Mesothelial cell of epicardium (in vitro differentiated cells): ENCODE measurements at places on chromosomes 13 and 19. TPM values are rescaled to one million over a fixed set of nuclear protein-coding genes. Genes with fewer than 3 reads are reported as not detected.

The MTUS2 gene
- total RNA-seq, result 1.4 to 1.9 TPM (median 1.4 TPM) in 3 replicates

The RPS15 gene
- 1,014 to 1,040 TPM (median 1,034 TPM) in 3 replicates for total RNA-seq

The GPR12 gene
- total RNA-seq, result not detected in 3 replicates

The S1PR4 gene
- total RNA-seq, result not detected in 3 replicates

The YJEFN3 gene
- 19.0 to 22.6 TPM (median 20.7 TPM) in 3 replicates for total RNA-seq

The TYROBP gene
- total RNA-seq, result not detected in 3 replicates

The CRTC1 gene
- 29.5 to 31.9 TPM (median 29.5 TPM) in 3 replicates for total RNA-seq

The ZNF584 gene
- 12.0 to 16.4 TPM (median 15.3 TPM) in 3 replicates for total RNA-seq

The ASPDH gene
- total RNA-seq, result 0.70 TPM in 1 of 3 replicates, not detected in the others

The CGB5 gene
- total RNA-seq, result 3.7 to 5.7 TPM (median 5.7 TPM) in 3 replicates

- no peak overlapping the region for H3K27ac ChIP-seq
- DNase-seq, result no peak
- H3K4me1 ChIP-seq, result peaks cover 5% of the 10 kb centered on the region
These were observed 126.1 kb upstream of the MCF2L start for GRCh38 chr13:112842931-112843391.

DNA sequence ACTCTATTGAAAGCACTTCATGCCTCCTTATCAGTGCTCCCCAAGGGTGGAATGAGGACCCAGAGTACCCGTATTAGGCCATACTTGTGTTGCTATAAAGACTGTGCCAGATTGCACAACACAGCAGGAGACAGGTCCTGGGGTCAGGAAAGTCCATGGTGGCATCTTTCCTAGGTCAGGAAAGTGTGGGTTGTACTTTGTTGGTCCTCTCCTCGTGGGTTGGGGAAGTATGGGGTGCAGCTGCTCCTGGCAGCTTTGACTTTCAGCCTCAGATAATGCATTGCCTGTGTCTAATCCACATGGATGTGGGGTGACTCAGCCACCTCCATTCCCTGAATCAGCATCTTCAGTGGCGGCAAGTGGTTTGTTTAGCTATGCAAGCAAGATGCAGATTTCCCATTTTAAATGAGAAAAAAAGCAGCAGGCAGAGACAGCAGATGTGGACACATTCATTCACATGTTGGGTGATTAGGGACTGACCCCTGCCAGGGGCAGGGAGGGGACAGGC, 8.4 kb upstream of the CYP2B6 start:
- H3K27ac ChIP-seq, result no peak overlapping the region
- no peaks in the 10 kb centered on the region for H3K4me1 ChIP-seq
- no peak overlapping the region for H3K4me3 ChIP-seq

- H3K4me3 ChIP-seq, result no peak overlapping the region
- no peak for DNase-seq
- no peaks in the 10 kb centered on the region for H3K27me3 ChIP-seq
- no peak overlapping the region for H3K27ac ChIP-seq
- H3K36me3 ChIP-seq, result peaks cover 4% of the 10 kb centered on the region
These were observed 967.4 kb downstream of the EFNB2 start for GRCh38 chr13:105567951-105568525.

GRCh38 chr19:5578097-5578846, 10.5 kb upstream of the TINCR start:
- no peaks in the 10 kb centered on the region for H3K36me3 ChIP-seq
- H3K27ac ChIP-seq, result no peak overlapping the region
- H3K27me3 ChIP-seq, result no peaks in the 10 kb centered on the region

DNA sequence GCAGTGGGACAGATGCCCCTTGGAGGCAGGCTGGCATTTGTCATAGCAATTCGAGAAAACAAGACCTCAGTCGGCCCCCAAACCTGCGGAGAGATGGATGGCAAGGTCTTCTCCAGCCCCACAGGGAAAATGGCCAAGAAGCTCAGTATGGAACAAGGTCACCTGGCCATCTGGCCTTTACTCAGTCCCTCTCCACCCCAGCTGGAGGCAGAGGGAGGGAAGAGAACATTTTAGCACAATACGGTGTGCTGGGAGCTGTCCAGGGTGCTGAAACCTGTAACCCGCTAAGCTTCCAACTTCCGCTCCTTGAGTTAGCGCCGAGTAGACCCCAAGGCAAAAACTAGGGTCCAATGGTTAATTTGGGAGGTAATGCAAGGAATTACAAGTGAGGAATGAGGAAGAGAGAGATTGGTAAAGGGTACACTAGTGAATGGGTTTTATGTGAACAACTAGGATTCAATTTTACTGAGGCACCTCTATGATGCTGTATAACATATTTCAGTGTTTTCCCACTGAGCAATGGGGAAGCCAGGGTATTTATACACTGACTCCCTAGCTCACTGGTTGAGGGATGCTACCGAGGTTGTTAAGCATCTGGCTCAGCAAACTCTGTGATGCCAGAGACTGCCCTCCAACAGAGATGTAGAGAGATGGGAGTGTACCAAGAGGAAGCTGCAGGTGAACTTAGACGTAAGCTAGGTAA, 64.3 kb downstream of the CACNA1A start:
- no peak overlapping the region for H3K4me3 ChIP-seq
- no peaks in the 10 kb centered on the region for H3K36me3 ChIP-seq
- H3K4me1 ChIP-seq, result no peaks in the 10 kb centered on the region
- no peaks in the 10 kb centered on the region for H3K27me3 ChIP-seq
- DNase-seq, result peak; percentile 63

DNA sequence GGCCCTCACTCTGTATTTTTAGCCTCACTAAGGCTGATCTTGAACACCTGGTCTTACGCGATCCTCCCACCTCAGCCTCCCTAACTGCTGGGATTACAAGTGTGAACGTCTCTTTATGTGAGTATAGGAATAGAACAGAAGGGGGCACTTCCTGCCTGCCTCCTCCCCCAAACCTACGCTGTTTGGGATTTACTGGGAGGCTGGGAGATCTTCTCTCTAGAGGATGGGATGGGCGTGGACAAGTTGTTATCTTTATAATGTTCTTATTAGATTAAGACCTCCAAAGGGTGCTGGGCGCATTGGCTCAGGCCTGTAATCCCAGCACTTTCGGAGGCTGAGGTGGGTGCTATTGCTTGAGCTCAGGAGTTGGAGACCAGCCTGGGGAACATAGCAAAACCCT, 2.9 kb upstream of the CSNK1G2 start:
- DNase-seq, result no peak
- peaks cover 16% of the 10 kb centered on the region for H3K4me1 ChIP-seq
- H3K27me3 ChIP-seq, result no peaks in the 10 kb centered on the region
- no peaks in the 10 kb centered on the region for H3K36me3 ChIP-seq
- H3K27ac ChIP-seq, result no peak overlapping the region

GRCh38 chr19:33849551-33850147, 53.0 kb downstream of the KCTD15 start:
- H3K4me3 ChIP-seq, result no peak overlapping the region
- peaks cover 2% of the 10 kb centered on the region for H3K27me3 ChIP-seq
- no peaks in the 10 kb centered on the region for H3K4me1 ChIP-seq
- no peaks in the 10 kb centered on the region for H3K36me3 ChIP-seq
- no peak overlapping the region for H3K27ac ChIP-seq

DNA sequence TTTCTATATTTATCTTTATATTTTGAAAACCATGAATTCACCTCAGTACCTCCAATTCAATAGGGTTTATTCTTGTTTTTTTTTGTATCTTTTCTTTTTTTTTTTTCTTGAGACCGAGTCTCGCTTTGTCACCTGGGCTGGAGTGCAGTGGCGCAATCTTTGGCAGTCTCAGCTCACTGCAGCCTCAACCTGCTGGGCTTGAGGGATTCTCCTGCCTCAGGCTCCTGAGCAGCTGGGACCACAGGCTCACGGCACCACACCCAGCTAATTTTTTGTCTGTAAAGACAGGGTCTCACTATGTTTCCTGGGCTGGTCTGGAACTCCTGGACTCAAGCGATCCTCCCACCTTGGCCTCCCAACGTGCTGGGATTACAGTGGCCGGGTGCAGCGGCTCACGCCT, 23.1 kb upstream of the EVI5L start:
- no peak overlapping the region for H3K27ac ChIP-seq
- H3K4me1 ChIP-seq, result no peaks in the 10 kb centered on the region
- no peak for DNase-seq
- no peaks in the 10 kb centered on the region for H3K27me3 ChIP-seq
- H3K4me3 ChIP-seq, result no peak overlapping the region
- peaks cover 3% of the 10 kb centered on the region for H3K36me3 ChIP-seq

GRCh38 chr13:54433493-54434206, 1405.0 kb downstream of the OLFM4 start:
- no peak overlapping the region for H3K27ac ChIP-seq
- H3K36me3 ChIP-seq, result no peaks in the 10 kb centered on the region
- no peak overlapping the region for H3K4me3 ChIP-seq
- H3K27me3 ChIP-seq, result no peaks in the 10 kb centered on the region

GRCh38 chr19:17950310-17951156, 16.4 kb upstream of the KCNN1 start:
- peak; percentile 66 for DNase-seq
- H3K36me3 ChIP-seq, result no peaks in the 10 kb centered on the region
- H3K27ac ChIP-seq, result peak overlapping the region; percentile 94
- peaks cover 53% of the 10 kb centered on the region for H3K27me3 ChIP-seq
- peaks cover 42% of the 10 kb centered on the region for H3K4me1 ChIP-seq

DNA sequence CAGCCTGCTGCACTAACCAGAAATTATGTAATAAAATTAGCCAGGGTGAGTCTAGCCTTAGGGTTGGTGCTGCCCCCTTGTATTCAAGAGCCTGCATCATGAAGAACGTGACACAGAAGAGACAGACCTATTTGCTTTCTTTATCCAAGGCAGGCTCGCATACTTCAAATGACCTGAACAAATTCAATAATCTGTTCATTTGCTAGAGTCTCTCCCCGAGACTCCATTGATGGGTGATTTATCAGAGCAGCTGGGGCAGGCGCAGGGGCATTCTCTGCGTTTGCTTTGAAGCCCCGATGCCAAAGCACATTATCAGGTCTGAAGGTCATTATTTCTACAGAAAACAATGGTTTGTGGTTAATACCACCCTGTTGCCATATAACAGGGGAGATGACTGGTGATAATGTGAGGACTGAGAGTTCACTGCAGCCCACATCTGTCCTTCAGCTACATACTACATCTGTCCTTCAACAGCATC, 520.3 kb downstream of the DIAPH3 start:
- no peak overlapping the region for H3K4me3 ChIP-seq
- peaks cover 40% of the 10 kb centered on the region for H3K4me1 ChIP-seq
- H3K27me3 ChIP-seq, result no peaks in the 10 kb centered on the region
- no peaks in the 10 kb centered on the region for H3K36me3 ChIP-seq
- no peak for DNase-seq

DNA sequence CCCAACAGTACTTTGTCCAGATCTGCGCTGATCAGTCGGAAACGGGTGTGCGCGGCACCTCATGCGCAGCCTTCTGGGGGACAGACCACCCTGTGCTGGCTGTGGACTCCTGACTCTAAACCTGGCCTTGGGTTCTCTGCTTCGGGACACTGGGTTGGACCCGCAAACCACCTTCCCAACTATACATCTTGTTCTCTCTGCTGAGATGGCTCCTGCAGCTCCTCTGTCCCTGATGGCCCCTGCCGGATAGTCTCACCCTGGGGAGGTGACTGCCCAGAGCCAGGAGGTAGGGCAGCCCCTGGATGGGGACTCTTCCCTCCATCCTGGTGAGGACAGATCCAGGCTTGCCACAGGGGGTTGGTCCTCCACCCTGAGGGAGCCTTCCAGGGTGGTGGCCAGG, 23.3 kb downstream of the RFX1 start:
- H3K4me3 ChIP-seq, result no peak overlapping the region
- no peak for DNase-seq
- no peak overlapping the region for H3K27ac ChIP-seq
- no peaks in the 10 kb centered on the region for H3K27me3 ChIP-seq
- peaks cover 28% of the 10 kb centered on the region for H3K4me1 ChIP-seq

- no peak for DNase-seq
- no peak overlapping the region for H3K27ac ChIP-seq
- no peaks in the 10 kb centered on the region for H3K36me3 ChIP-seq
- H3K4me1 ChIP-seq, result no peaks in the 10 kb centered on the region
These were observed 14.6 kb downstream of the ACER1 start for GRCh38 chr19:6318772-6319171.

DNA sequence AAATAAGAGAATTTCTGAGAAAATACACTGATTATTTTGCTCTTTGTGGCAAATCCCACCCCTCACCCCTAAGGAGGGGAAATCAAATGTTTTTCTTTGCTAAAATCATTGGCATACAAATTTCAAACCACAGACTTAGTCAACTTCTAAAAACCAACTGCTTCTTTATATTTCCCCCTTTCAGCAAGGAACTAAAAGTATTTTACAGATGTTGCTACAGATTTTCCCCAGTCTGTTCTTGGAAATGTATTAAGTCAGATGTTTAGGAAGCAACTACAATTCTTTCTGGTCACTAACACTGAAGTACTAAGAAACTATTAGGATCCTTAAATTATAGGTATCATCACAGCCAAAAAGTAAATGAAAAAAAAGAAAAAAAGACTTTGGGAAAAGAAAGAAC, 6.9 kb downstream of the MTMR6 start:
- H3K36me3 ChIP-seq, result peaks cover 6% of the 10 kb centered on the region
- no peak overlapping the region for H3K4me3 ChIP-seq
- H3K27ac ChIP-seq, result peak overlapping the region; percentile 13
- no peaks in the 10 kb centered on the region for H3K27me3 ChIP-seq

GRCh38 chr19:5686326-5686646, 3.8 kb upstream of the RPL36 start:
- no peaks in the 10 kb centered on the region for H3K27me3 ChIP-seq
- H3K36me3 ChIP-seq, result no peaks in the 10 kb centered on the region
- H3K4me1 ChIP-seq, result peaks cover 22% of the 10 kb centered on the region
- peak overlapping the region; percentile 71 for H3K4me3 ChIP-seq

- H3K27me3 ChIP-seq, result no peaks in the 10 kb centered on the region
- H3K36me3 ChIP-seq, result peaks cover 44% of the 10 kb centered on the region
- no peak overlapping the region for H3K27ac ChIP-seq
- DNase-seq, result no peak
- peaks cover 17% of the 10 kb centered on the region for H3K4me1 ChIP-seq
- H3K4me3 ChIP-seq, result no peak overlapping the region
These were observed 2.2 kb downstream of the ZNF100 start for GRCh38 chr19:21765151-21765550.

DNA sequence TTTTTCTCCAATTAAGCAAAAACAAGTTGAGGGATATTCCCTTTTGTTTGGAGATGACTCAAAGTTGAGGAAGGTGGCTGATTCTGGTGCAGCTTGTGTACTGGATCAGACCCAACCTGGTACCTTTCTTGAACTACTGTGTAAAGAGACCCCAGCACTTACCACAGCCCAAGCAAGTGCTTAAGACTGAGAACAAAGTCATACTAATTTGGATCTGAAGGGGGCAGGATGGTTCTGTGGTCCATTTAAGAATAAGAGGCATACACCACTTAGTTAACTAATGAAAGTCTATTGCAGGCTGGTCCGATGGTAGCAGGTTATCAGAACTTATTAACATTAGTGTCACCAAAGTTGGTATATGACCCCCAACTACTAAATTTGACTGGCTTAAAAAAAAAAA, 6.3 kb downstream of the THSD1 start:
- H3K36me3 ChIP-seq, result no peaks in the 10 kb centered on the region
- H3K27ac ChIP-seq, result no peak overlapping the region
- H3K27me3 ChIP-seq, result peaks cover 44% of the 10 kb centered on the region
- H3K4me1 ChIP-seq, result no peaks in the 10 kb centered on the region
- no peak for DNase-seq

DNA sequence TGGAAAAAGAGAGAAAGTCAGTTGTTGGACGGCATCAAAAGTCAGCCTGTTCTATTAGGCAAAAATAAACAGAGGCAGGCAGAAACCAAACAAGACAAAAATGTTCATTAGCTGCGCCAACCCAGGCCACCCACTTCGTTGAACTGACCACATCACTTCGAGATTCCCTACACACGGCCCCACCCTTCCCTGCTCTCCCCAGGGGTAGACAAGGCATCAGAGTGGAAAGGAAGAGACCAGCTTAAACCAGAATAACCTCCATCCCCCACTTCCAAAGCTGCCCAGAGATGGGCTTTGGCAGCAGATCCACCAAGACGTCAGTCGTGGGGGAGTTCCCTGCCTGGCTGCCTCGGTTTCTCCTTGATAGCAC, 204.6 kb upstream of the TSHZ3 start:
- H3K36me3 ChIP-seq, result no peaks in the 10 kb centered on the region
- H3K4me1 ChIP-seq, result peaks cover 17% of the 10 kb centered on the region
- no peak for DNase-seq
- H3K4me3 ChIP-seq, result no peak overlapping the region
